ENCODE measurements at places on chromosomes 5 and 9.

DNA sequence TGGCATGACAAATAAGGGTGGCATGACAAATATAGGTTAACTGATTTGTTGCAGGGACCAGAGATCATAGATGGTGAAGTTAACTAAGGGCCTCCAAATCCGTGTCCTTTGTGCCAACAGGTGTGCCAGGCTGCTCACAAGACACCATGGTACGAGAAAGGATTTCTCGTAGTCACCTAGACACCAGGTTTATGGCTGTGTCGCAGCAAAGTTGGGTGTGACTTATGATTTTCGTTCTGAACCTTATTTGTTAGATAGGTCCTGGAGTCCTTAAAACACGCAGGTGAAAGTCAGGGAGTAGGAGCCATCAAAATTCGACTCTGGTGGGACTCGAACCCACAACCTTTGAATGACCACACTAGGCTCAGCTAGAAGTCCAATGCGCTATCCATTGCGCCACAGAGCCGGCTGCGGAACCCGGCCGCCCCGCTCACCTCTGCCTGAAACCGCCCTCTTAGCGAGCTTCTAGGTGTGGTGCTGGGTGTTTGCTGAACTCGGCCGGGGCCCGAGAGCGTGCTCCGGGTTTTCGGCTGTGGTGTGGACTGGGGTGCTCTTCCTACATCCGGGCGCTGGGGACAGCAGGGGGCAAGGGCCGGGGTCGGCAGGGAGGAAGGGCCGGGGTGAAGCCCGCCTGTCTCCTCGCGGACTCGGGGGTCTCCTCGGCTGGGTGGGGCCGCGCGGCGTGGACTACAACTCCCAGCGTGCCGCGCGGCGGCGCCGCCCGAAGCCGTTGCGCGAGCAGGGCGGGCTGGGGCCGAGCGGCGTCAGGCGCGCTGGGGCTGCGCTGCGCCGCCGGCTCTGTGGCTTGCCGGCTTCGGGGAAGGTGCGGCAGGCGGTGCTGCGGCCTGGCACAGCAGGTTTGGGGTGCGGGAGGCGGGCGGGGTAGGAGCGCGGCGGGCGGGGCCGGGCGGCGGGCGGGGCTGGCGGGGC lies at the start of gene SLC27A4:
Gene SLC27A4 (plus strand): TSS at position 767 of the 930 bp plus-strand sequence. CDS start 2,606 bp downstream, outside the sequence.
- DNase-seq: peak; percentile 90

DNA sequence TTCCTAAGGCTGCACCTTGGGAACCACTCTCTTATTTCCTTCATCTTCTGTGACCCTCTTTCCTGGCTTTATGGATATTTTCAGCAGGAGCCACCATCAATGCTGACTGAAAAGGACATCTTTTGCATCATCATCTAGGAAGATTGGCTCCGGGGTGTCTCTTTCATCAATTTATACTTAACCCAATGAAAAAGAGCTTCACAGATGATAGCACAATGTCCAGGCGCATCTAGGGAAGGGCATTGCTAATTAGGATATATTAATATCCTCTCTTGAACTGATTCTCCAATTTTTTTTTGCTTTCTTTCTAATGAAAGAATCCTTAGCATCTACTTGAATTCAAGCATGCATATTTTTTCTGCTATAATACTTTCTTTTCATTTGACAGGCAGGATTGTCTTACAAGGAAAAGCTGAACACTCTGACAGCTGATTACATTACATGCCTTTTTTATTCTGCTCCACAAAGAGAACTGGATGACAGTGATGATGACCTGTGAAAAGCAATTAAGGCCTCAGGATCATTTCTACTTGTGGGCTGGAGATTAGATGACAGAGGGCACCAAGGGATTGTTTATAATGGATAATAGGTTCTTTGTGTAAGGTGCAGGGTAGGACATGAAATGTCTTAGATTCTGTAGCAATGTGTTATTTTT lies 60.2 kb downstream of the PCSK1 start:
- no peak for DNase-seq

GRCh38 chr9:2655411-2655901 lies 33.9 kb downstream of the VLDLR start:
- peak; percentile 64 for DNase-seq

DNA sequence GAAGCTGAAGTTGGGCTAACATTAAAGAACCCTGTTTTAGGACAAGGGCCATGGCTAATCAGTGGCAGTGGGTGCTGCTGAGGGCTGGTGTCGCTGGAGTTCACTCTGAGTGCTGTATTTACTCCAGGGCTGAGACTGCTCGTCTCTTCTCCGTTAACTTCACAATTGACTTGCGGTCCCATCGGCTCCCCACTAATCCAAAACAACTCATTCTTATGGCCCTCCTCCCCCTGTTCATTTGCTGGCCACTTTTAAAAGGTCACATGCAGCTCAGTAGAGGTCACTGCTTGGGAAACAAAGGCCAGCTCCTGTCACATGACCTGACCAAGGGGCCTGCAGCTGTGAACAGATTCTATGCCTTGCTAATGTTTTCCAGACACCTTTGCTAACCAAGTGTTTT lies 38.4 kb downstream of the PTCH1 start:
- DNase-seq: no peak

DNA sequence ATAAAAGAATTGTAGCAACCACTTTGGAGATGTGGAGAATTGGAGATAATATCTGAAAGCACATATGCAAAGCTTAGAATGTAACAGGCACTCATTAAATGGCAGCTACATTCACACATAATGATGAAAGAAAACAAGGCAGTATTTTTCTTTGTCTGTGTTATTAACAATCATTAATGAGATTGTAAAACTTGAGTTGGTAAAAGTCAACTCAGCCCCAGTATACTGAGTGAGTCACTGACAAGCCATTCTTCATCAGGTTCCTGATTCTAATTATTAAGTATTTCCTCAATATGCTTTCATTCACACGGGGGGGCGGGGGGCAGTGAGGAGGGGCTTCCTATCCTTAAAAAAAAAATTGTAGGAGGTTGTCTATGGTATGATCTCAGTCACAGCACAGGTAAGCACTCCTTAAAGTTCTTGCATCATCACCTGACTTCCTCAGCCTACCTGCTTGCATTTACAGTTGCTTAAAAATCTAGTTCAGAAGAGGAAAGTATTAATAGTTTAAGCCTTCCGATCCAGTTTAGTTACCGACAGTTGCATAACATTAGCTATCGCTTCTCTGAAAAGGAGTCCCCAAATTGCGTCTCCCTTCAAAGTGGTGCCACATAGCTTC lies 379.8 kb downstream of the EFNA5 start:
- DNase-seq: no peak

DNA sequence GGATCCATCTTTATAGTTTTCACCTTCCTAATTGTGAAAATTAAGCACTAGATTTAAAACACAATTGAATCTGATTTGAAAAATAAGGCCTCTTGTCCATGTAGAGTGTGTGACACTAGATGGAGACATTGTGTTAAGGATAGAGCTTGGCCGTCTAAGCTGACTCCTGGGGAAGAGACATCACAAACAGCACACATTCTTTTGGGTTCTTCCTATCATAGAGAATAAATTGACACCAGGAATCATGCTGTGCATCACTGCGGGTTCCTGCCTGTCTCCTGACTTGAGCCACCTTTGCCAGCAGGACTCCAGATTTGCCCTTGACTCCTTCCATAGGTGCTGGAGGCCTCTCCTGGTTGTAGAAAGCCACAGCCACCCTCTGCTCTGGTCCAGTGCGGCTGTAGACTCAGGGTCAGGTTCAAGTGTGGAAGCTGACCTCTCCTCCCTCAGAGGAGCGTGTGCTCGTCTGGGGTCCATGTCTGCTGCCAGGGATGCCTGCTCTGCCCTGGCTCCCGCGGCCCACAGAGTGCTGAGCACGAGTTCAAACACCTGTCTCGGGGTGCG lies 11.2 kb downstream of the ROPN1L start:
- no peak for DNase-seq

DNA sequence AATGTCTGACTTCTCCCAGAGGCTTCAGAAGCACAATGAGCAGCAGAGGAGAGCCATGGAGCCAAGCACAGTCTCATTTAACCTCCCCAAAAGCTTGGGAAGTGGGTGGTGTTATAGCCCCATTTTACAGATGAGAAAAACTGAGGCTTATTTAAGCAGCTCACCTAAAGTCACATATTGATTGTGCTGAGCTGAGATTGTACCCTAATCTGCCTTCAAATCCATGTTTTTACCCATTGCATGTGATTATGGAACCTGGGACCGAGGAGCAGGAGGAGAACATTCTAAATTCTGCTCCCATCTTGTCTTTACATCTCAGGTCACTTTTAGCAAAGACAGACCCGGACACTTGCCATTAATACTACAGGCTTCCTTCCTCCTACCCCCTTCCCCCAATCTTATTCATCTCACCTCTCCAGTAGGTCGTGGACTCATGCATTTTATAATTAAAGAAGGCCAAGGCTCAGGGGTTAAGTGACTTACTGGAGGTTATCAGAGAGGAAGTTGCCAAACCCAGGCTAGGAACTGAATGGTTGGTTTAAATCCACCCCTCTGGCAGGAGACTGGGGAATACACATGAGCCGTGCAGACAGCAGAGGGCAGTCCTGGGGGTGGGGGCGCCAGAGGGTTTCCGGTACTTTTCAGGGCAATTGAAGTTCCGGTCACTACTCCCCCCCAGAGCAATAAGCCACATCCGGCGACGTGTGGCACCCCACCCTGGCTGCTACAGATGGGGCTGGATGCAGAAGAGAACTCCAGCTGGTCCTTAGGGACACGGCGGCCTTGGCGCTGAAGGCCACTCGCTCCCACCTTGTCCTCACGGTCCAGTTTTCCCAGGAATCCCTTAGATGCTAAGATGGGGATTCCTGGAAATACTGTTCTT lies 51.0 kb upstream of the IL17B start:
- DNase-seq: no peak

DNA sequence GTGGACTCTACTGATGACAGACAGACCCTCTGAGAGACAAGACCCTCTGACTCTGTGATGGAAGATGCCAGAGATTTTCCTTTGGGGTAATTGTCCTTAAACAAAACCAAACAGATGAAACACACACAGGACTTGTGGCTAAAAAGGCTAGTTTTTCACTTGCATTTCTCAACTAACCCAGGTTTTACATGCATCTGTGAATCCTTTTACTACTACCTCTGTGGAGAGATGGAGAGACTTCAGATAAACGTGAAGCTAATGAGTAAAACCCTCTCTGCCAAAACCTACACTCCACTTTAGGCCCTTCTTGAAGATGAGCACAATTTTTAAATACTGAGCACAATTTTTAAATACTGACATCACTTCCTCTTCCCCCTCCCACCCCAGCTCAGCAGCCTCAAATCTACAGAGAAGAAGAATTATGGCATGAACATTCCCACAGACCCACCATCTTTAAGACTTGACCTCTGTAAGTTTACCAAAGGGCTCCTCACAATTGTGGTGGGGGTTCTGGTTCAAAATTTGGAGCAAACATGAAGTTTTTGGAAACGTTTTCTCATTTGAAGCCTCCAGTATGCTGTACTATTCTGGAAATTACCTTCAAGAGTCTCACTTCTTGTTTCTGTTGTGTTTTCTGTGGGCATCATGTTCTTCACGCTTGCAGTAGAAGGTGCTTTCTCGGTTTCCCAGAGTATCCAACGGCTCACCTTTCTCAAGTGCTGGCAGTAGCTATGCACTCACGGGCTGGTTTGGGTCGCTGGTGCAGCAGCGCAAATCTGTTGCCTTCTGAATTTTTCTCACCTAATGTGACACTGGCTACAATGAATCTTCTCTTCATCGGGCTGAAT lies 42.7 kb downstream of the ACER2 start:
- no peak for DNase-seq

DNA sequence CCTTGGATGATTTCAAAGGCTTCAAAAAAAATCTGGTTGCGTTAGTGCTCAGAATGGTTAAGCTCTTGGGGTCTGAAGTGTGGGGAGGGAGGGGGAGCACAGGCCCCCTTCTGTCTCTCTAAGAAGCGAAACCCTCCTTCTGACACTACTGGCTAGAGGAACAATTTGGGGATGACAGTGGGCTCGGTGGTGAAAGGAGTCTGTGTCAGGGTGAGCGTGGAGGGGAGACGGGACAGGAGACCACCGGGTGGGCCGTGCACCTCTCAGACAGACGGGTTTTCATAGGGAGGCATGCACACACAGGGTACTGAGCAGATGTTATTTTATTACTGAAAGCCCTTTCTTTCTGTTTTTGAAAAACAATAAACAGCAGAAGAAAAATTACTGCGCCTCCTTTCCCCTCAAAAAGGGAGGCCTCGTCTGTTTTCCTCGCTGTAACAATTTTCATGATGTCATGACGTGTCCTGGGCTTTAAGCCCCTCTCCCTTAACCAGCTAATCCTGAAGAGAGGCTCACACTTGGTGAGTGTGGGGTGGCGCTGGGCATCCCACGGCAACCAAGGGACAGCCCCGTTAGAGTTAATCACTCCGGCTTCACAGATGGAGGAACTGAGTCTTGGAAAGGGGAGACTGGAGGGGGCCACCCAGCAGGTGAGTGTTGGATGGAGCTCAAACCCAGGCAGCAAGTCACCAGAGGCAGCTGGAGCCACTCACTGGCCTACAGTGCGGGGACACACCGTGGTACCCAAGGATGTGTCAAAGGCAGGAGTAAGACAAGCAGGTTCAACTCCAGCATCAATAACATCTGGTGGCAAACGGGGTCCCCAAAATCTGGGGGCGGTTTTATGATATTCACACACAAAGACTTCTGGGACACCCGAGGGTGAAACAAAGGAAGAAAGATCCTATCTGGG lies 53.4 kb downstream of the PTCH1 start:
- DNase-seq: no peak

- DNase-seq: no peak
Observed at GRCh38 chr5:148206620-148207019, 3.8 kb downstream of the SPINK6 start.

GRCh38 chr9:27471366-27471765 lies 52.7 kb upstream of the IFNK start:
- DNase-seq: no peak

GRCh38 chr5:36239370-36240293 lies 2.1 kb downstream of the NADK2 start:
- no peak for DNase-seq

- DNase-seq: no peak
Observed at GRCh38 chr9:22049411-22049810, 40.3 kb upstream of the CDKN2B start.

DNA sequence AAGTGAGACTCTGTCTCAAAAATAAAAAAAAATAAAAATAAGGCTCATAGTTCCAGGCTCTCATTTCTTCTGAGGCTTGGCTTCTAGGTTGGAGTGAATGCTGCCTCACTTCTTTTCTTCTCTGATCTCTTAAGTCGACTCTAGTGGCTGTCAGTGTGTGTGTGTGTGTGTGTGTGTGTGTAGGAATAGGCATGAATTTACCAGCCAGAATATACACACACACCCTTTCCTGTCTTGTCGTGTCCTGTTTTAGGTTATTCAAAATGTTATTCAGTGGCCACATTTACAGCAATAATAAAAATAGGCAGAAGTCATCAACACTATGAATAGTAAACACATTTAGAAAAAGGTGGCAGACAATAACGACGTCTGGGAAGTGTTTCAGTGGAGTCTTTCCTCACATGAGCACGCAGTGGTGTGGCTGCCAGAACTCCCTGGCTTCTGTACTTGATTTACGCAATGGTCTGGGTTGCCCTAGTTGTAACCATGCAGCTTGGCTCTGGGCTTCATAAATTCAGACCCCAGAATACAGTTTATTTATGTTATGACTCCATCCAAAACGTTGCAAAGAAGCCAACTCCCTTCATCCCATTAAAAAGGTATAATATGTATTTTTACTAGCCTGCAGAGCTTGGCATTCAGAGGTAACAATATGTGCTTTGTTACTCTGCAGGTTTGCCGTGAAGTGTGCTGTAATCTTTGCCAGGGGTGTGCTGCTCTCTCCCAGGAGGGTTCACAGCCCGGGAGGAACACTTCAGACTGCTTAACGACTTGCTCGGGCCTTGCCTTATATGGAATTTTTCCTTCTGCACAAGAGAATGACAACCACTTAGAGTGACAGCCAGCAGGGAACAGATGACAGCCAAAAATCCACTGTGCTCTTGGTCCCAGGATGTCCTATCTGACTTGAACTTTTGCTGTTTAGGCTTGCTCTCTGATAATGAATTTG lies 34.4 kb upstream of the PALM2AKAP2 start:
- no peak for DNase-seq

GRCh38 chr5:163565931-163566608 lies 60.7 kb downstream of the MAT2B start:
- peak; percentile 51 for DNase-seq
